ENCODE measurements at places on chromosomes 1 and 21.

DNA sequence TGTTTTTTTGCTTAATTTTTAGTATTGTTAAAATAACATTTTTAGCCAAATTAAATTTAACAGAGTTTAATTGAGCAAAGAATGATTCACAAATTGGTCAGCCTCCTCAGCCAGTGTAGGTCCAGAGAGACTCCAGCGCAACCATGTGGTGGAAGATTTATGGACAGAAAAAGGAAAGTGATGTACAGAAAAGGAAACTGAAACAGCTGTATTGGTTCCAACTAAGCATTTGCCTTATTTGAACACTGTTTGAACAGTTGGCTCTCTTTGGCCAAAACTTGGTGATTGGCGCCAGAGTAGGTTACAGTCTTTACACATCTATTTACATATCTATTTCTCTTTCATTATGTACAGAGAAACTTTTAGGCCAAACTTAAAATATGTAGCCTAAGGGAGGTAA, 19.4 kb downstream of the RPS6KC1 start:
- peak; percentile 55 for DNase-seq

DNA sequence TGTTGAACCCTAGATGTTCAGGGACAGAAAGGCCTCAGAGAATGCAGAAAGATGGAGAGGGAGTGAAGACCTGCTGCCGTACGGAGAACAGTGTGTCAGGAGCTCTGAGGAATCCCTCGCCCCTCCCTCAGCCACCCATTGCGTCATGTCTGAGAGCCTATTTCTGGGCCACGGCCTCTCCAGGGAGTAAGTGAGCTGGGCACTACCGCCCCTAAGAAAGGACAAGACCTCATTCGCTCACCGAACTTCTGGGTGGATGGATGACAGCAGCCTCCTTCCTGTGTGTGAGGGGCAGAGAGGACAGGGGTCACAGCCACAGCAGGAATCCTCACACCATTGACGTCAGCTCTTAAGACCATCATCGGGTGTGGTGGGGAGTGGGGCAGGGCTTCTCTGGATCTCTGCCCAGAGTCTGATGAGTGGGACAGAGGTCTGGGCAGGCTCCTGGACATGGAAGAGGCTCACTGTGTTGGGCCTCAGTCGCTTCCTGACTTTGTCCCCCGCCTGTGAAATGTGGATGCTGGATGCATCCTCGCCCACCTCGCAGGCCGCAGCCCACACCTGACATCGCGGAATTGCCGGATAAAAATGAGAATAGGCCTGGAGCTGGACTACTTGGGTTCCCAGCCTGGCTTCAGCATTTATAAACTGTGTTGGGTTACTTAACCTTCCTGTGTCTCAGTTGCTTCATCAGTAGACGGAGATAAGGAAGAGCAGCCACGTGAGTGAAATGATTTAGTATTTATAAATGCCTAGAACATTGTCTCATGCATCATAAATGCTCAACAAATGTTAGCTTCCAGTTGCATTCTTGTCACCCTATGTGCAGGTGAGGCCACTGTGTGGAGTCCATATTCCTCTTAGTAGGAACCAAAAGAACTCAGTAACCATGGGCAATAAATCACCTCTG, 238.6 kb downstream of the TRABD2B start:
- DNase-seq: no peak

DNA sequence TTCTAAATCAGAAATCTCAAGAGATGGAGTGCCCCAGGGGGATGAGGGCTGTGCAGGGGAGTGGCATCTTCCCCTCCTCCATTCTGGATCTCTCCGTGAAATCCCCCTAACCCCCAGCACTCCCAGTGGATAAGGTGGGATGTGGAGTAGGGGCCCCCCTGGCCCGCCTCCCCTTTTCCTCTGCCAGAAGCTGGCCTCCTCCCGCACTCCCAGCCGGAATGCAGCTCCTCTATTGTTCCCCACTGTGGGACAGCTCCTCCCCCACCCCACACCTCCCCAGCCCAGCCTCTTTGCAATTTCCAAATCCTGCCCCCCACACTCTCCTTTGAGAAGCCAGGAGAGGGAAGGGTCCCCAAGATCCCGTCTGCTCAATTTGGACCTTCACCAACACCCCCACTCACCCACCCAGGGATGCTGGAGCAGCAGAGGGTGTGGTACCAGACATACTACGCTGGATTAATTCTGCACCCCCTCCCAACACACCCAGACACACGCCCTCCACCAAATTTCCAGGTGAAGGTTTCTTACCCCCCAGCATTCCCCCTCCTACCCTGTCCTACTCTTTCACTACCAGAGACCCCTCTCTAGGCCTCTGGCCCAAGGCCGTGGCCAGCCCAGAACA, 1.9 kb downstream of the MEX3A start:
- no peak for DNase-seq

DNA sequence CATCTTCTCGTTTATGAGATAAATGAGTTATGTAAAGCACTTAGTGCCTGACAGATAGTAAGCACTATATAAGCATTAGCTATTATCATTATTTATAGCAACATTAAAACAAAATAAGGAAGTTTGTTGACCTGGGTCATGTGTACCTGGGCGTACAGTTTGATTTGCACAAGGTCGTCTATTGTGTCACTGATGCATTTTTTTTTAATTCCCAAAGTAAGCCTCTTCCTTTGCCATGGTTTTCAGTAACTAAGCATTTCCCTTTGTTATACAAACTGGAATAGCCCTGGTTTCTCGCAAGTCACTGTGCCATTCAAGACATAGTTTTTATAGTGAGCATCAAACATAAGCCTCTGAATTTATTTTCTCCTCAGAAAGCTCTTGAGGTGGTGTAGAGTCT, 72.2 kb downstream of the CACHD1 start:
- DNase-seq: no peak

- DNase-seq: no peak
Measured at GRCh38 chr1:223062177-223062576, 80.9 kb downstream of the TLR5 start.

DNA sequence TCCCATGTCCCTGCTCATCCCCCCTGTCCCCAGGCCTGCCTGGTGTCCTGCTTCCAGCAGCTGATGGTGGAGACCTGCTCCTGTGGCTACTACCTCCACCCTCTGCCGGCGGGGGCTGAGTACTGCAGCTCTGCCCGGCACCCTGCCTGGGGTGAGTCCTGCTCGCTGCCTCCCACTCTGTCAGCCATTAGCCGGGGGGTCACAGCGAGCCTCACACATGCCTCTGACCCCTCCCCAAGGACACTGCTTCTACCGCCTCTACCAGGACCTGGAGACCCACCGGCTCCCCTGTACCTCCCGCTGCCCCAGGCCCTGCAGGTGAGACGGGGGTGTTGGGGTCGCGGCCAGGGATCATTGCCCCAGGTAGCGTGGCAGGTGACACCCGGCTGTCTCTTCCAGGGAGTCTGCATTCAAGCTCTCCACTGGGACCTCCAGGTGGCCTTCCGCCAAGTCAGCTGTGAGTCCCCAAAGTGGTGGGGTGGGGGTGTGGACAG, 10.0 kb downstream of the SCNN1D start:
- DNase-seq: no peak

DNA sequence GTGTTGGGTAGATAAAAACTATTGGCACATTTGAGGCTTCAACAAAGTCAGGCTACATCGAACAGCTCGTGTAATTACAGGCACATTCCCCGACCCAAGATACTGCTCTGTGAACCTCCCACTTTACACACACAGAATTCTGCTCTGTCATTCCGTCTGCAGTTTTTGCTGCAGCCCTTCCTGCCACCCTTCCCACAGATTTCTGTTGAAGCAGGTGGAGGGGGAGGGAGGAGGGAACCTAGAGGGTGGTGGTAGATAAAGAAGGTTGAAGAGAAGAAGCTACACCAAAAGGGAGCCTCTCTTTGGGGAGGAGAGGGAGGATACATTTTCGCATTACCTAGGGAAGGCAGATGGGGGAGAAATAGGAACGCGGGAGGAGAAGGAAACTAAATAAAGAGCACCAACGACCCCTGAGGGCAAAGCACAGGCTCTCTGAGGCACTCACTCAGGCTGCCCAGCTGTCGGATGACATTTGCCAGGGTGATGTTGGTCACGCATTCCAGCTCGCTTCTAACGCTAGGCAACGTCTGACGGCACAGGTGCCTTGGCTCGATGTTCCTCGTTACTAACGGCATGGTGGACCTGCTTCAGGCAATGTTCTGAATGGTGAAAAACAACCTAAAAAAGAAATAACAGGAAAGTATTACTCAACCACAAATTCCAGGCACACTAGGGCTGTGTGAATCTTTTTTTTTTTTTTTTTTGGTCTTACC, 36.0 kb downstream of the GPR3 start:
- DNase-seq: peak; percentile 50

GRCh38 chr1:25599969-25600610, 16.5 kb upstream of the MAN1C1 start:
- DNase-seq: no peak

- DNase-seq: peak; percentile 65
Measured at GRCh38 chr1:172429331-172430127, 9.0 kb downstream of the C1orf105 start.

DNA sequence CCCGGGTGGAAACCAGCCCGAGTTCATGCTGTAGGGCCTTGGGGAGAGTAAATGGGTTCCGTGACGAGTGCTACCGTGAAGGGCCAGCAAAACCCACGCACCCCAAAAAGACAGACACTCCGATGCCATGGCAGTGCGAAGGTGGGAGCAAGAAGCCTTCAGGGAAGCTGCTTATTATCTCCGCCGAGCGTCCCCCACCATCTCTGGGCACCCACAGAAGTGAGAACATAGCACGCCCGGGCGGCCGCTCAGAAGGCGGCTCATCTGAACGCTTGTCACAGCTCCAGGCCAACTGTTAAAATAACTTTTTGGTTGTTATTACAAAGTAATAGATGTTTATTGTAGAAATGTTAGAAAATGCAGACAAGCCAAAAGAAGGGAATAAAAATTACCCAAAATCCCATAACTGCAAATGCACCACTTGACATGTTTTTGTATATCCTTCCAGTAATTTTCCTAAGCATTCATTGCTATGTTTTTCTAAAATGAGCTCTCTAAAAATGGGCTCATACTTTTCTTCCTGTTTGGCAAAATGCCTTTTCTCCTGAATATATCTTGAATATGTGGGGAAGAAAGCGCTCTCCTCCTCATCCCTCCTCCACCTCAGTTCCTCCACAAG, 234.9 kb downstream of the NPHP4 start:
- DNase-seq: no peak

GRCh38 chr1:114854693-114855320, at the start of gene SYCP1:
Gene SYCP1, plus strand, starts transcription at chr1:114854863. Its CDS starts 602 bp downstream, at chr1:114855465.
- DNase-seq: no peak

- no peak for DNase-seq
Measured at GRCh38 chr1:204524986-204525385, 8.8 kb downstream of the MDM4 start.

DNA sequence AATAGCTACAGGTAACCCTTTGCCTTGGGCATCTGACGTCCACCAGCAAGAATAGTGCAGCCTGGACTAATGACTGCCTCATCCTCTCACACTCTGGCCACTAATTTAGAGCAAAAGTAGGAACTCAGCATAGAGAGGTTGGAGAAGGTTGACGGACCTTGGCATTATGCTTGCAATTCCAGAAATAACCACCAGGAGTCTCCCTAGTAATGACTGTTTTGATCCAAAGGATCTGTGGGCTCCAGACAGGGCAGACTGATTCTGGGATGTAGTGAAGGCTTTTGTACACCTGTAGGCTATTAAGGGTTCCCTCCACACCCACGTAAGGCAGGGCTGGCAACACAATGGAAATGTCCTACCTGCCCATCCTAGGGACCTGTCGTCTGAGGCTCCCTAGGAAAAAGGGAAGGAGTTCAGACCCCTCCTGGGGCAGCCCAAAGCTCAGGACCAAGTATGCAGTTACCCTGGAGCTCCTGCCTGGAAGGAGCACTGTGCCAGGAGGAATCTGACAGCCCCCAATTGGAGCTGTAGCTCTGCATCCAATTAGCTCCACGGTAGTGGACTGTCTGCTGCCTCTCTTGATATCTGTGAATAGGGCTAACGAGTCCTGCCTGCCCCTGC, 91.0 kb upstream of the TMEM51 start:
- peak; percentile 10 for DNase-seq

GRCh38 chr1:113109908-113110554, 37.0 kb downstream of the LRIG2 start:
- DNase-seq: no peak

GRCh38 chr1:226813671-226814591, 56.5 kb upstream of the PSEN2 start:
- no peak for DNase-seq

DNA sequence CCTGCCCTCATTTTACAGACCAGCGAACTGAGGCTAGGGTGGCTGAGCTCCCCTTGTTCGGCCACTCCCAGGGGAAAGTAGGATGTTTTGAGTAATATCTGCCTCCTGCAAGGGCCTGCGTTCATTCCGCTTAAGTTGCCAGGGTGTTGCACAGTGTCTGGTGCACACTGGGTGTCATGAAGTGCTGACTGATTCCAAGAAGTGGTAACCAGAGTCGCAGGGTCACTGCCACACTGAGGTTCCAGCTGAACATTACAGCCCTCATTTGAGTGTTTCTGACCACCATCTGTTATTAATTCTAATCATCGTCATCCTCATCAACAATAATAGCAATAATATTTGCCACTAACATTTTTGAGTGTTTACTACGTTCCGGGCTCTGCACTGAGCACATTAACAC, 250.6 kb downstream of the KAZN start:
- DNase-seq: no peak

DNA sequence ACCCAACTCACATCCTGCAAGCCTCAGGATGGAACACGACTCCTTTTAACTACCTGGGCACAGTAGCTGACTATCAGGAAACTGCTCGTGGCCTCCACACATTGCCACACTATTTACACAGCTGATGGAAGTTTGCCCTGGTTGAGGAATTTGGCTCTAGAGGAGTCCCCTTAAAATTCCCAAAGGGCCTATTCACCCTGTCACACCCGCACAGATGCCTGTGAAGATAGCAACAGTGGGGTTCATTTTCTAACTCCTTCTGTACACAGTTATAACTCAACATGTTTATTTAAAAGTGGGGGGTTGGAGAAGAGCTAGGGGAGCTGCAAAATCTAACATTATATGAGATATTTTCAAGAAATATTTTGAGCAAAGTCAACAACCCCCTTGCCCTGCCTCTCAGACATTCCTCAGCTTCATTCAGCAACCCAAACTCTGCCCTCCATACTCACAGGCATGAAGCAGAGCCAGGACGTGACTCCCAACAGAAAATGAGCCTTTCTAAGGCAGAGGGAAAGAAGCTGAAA, 35.8 kb upstream of the CCN1 start:
- no peak for DNase-seq

DNA sequence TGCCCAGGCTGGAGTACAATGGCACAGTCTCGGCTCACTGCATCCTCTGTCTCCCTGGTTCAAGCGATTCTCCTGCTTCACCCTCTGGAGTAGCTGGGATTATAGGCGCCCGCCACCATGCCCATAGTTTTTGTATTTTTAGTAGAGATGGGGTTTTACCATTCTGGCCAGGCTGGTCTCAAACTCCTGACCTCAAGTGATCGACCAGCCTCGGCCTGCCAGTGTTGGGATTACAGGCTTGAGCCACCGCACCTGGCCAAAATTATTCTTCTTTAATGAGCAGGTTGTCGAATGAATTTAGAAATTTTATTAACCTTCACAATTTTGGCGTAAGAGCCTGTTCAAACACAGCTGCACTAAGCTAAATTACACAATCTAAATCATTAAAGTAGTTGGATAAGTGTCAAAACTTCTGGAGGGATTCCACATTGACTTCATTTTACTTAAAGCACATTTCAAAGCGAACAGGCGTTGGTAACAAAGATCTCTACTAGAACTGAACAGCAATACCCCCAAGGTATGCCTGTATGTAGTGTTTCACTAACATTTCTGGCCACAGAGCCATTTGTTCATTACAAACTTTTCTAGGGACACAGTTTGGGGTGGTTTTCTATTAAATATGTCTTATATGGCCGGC, 5.2 kb upstream of the CTH start:
- DNase-seq: no peak
